ENCODE measurements at places on chromosomes 3 and 15.

- no peak for DNase-seq
Measured at GRCh38 chr3:196012481-196012880, 69.4 kb downstream of the TFRC start.

DNA sequence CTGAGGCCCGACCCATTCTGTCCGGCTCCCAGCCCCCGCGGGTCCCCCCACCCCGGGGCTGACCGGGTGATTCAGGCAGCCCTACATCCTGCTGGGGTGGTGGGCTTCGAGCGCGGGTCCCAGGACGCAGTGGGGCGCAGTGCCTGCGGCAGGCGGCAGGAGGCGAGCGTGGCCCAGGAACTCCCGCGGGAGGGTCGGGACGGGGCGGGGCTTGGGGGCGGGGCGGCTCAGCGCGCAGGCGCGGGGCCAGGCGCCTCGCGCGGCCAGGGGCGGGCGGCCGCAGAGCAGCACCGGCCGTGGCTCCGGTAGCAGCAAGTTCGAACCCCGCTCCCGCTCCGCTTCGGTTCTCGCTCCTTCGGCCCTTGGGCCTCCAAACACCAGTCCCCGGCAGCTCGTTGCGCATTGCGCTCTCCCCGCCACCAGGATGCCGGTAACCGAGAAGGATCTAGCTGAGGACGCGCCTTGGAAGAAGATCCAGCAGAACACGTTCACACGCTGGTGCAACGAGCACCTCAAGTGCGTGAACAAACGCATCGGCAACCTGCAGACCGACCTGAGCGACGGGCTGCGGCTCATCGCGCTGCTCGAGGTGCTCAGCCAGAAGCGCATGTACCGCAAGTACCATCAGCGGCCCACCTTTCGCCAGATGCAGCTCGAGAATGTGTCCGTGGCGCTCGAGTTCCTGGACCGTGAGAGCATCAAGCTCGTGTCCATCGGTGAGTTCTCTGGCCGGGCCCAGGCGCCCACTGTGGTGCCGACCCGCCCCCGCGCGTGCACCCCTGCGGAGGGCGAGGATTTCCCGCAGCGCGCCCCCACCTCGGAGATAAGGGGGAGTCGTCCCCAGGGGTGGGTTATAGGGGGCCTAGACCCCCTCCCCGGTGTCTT lies at the start of gene FLNB:
Gene FLNB, plus strand, starts transcription at position 282 of the 885 bp plus-strand sequence. Its CDS starts 143 bp downstream, at position 425.
- peak; percentile 54 for DNase-seq

DNA sequence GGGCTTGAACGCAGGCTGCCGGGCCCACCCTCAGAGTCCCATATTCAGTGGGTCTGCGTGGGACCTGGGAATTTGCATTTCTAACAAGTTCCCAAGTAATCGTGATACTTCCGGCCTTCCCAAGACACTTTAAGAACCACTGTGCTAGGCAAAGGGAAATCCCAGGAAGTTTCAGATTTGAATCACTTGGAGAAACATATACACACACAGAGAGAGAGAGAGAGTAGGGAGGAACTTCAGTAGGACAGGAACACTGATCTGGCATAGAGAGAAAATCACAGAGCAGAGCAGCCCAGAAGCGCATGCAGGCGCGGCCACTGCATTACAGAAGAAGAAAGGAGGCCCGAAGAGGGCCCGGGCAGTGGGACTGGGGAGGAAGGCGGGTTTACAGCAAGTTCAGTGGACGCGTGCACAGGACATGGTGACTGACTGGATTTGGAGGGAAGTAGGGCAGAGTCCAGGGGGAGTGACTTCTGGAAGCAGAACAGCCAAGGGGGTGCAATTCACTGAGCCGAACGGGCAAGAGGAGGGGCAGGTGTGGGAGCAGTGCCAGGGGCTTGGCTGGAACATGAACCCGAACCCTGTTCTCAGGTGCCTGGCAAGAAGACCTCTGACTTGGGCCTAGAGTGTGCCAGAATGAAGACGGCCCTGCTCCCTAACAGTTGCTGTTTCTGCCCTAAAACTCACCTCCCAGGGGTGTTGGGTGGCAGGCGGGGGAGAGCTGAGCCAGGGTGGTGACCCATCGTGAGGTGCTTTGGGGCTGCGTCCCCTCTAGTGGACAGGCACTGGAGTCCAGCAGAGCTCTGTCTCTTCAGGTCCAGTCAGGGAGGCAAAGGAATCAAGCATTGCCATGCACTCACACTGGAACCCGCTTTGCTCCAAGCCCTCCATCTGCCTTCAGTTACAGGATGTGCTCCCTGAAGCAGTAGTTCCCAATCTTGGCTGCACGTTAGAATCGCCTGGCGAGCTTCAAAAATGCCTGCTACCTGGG lies 101.3 kb upstream of the HES1 start:
- DNase-seq: no peak

DNA sequence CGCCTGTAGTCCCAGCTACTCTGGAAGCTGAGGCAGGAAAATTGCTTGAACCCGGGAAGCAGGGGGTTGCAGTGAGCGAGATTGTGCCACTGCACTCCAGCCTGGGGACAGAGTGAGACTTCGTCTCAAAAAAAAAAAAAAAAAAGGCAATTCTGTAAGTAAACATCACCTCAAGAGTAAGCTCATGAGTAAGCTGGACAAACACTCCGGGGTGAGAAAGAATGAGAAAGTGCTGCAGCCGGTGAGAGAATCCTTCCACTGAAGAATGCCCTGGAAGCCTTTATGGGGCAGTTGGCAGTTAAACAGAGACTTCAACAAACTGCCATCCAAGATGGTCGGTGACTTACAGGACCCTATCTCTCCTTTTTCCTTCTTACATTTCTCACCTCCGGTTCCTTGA lies 47.5 kb downstream of the FEZF2 start:
- DNase-seq: no peak

- no peak for DNase-seq
Measured at GRCh38 chr3:141659821-141660613, 78.1 kb upstream of the RNF7 start.

DNA sequence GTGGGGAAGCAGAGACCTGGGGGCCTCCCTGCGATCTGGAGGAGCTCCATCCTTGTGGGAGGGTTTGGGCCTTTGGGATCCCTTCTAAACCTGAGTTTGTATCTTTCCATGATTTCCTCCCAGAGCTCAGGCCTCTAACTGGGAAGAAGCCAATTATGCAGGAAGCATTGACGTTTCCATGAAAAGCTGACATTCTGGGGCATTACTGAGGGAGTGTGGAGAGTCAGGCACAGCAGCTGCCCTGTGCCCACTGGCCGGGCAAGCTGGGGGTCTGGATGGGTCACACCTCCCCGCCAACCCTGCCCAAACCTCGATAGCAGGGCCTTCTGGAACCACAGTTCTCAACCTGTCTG lies 74.9 kb downstream of the EFCAB12 start:
- no peak for DNase-seq

DNA sequence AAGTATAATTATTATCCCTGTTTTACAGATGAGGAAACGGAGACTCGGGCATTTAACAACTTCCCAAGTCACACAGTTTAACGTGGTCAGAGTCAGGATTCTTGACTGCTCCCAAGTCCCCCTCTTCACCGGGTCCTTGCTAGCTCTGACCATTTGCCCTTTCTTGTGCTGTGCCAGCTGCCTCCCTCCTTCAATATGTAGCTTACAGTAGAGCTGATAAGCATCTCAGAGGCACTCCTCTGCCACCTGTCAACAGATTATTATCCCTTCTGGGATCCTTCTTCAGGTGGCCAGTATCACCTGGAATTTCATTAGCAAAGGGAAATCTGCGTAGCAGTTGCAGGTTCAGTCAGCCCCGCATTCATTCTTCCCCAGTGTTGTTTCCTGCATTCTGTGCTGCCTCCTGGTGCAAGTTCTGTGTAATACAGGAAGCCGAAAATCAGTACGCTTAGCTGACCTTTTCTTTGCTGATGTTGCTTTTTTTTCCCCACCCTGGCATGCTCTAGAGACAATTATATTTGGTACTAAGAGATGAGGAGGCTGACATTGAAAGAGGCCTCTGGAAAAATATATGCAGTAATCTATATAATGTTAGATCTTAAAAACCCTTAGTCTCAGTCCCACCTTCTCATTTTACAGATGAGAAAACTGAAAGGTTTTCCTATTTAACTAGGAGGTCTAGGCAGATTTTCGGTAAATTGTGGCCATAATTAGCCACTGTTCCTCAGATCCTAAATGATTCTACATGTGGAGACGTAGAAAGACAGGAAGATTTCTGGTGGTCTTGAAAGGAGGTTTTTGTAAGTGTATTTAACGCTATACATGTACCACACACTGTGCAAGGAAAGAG lies 24.8 kb downstream of the TMOD2 start:
- peak; percentile 15 for DNase-seq

- DNase-seq: no peak
Measured at GRCh38 chr3:141229132-141229531, 2.5 kb upstream of the PXYLP1 start.

DNA sequence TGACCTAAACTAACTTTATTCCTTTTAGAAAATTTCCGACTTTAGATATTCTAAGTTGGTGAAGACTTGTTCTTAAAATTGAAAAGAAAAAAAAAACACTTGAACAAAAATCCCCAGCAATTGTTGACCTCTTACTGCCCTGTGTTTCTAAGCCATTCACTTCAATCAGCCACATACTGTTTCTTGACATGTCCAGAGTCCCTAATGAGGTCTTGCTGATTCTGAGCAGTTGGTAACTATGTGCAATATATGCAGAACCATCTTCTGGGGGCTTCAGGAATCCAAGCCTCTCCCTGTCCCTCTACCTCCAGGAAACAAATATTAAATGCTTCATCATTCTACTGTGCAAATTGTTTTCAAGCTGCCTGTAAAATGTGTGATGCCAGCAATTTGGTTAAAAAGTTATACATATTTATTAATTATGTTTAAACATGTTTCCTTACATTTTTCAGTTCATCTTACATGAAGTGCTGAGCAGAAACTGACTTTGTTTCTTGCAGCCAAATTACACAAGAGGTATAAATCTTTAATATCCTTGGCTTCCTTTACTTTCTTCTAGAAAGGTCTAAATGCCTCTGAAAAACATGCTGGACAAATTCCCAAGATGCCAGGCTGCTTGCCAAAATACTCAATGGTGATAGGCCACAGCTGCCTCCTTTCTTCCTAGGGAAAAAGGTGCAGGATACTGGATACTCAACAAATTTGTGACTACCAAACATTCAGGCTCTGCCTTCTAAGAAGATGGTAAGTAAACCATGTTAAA lies 19.8 kb upstream of the GYG1 start:
- no peak for DNase-seq

- DNase-seq: no peak
Measured at GRCh38 chr3:13676356-13677017, 127.6 kb downstream of the FBLN2 start.

DNA sequence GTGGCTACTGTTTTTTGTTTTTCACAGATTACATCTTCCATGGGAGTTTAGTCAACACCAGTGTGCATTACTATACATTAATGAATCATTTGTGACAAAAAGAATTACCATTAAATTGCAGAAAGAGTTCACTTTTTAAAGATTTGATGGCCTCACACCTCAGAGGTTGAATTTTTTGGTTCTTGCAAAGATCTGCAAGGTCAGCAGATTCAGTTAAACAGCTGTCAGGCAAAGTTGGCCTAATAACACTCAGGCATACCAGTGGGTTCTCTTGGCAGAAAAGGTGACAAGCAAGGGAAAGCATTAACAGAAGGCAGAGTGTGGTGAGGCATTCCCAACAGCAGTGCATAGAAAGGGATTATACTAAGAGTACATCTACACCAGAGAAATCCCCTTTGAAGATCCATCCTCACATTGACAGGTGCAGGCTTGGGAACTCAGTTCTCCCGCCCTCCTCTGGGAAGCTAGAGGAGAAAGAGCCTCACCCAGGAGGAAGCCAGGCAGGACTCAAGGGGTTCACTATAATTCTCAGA lies 24.3 kb upstream of the PTX3 start:
- no peak for DNase-seq

DNA sequence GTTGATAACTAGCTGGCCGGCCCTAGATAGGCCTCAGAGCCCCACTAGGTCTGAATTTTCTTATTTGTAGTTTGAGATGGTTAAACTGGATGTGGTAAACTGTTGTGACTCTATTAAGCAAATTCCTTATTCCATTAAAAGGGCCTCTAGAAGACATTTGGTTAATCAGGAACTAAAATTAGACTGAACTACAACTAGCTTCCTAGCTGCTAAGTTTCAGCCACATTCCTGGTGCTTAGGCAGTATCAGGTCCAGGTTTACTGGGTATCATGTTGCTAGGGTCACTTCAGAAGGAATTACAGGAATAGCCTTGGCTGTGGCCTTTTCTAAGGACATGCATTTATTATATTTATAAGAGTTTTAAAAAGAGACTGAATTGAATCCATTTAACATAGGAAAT lies 136.3 kb downstream of the PLD1 start:
- DNase-seq: no peak

DNA sequence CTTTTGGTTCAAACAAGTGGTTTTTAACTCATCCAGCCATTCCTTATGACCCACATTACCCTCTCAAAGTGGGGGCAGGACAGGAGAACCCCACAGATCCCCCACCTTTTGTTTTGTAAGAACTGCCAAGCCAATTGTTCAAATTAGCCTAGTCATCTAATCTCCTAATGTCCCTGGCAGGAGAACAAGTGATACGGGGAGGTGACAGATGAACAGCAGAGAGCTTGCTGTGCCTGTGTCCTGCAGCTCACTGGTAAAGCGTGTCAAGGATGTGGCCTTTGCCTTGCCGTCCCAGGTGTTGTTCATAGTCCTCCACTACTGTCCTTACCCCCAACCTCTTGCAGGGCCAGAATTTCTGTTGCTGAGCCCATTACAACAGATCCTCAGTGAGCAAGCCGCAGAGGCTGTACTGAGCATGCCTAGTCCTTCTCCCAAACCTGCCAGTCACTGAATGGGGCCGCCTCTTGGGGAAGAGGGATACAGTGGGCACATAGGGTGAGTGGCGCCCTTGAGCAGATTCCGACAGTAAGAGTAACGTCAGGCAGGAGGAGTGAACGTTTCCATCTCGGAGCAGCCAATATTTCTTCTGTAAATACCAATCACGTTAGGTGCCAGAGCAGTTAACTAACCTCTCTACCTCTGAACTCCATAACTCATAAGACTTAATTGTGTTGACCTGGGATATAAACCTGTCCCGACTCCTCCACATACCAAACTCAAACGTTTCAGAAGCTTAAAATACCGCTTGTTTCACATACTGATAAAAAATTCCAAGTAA lies 87.4 kb downstream of the ITPR1 start:
- no peak for DNase-seq

DNA sequence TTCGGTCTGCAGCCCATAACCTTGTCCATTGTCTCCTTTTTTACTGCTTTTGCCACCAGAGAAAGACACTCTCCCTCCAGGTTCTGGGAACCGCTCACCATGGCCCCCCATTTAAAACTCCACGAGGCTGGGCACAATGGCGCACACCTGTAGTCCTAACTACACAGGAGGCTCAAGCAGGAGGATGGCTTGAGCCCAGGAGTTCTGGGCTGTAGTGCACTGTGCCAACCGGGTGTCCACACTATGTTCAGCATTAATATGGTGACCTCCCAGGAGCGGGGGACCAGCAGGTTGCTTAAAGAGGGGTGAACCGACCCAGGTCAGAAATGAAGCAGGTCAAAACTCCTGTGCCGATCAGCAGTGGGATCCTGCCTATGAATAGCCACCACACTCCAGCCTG lies 28.0 kb upstream of the IDH2 start:
- no peak for DNase-seq

- DNase-seq: no peak
Measured at GRCh38 chr3:119808843-119809242, 26.9 kb downstream of the NR1I2 start.

GRCh38 chr3:47425383-47425778 lies 44.6 kb downstream of the PTPN23 start:
- DNase-seq: no peak

- DNase-seq: no peak
Measured at GRCh38 chr3:45848392-45848791, 6.5 kb upstream of the LZTFL1 start.

- no peak for DNase-seq
Measured at GRCh38 chr3:134315286-134316106, 58.8 kb downstream of the AMOTL2 start.

Measured in NCI-H2227 treated with DMSO at 0.1 percent for 48 hours (cell line).